Activated naive CD4-positive, alpha-beta T cell treated with anti-CD3 and anti-CD28 coated beads for 36 hours (primary cell): ENCODE measurements at places on chromosomes 3 and 15. TPM values are rescaled to one million over a fixed set of nuclear protein-coding genes. Genes with fewer than 3 reads are reported as not detected.

DNA sequence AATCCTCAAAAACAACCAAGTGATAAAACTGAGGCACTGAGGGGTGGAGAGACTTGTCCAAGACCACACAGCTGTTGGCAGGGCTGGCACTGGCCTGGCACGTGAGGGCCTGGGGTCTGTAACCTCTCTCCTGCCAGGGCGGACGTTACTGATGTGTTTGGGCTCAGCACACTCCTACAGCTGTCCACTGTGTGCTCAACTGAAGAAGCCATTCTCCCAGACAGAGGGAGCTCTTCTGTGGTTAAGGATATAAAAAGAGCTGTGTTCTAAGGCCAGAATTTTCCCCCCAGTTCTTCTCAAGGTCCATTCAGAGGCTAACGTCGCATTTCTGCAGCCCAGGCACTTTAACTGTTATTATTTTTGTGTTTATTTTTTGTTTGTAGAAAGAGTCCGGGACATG is 429.0 kb upstream of the ATP11B start:
- H3K27ac ChIP-seq, result no peak overlapping the region
- DNase-seq, result no peak
- H3K36me3 ChIP-seq, result no peaks in the 10 kb centered on the region
- no peaks in the 10 kb centered on the region for H3K27me3 ChIP-seq
- no peaks in the 10 kb centered on the region for H3K4me1 ChIP-seq
- no peak overlapping the region for H3K4me3 ChIP-seq

Gene CD86
- not detected for total RNA-seq

DNA sequence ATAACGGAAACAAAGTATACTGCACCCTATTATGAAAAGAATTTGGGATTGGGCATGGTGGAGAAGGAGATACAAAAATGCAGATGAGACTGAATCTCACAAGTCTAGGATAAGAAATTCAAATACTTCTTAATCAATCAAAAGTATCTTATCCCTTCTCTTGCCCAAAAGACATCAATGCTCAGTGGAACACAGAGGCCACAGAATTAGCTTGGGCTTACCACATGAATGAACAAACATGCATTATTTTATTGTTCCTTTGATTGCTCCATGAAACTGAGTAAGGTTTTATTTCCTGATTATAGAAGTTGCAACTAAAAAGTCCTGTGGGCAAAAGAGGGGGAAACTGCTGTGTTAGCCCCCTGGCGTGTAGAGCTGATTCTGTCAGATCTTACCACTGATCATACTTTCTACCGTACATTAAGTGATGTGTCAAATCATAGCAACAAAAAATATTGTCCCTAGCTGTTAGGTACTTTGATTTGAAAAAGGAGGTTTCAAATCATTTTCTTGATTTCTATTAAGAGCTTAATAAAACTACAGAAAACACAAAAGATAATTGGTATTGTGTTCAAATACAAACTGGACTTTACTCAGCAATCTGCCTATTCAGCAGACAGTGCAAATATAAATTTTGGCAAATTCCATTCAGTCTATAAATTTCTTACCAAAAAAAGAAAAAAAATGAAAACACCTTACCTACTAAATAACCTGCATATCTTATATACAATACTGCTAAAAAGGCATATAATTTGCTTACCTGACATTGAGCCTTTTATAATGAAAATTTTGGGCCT is 7.9 kb upstream of the GASK1A start:
- H3K4me1 ChIP-seq, result no peaks in the 10 kb centered on the region
- no peaks in the 10 kb centered on the region for H3K27me3 ChIP-seq
- H3K4me3 ChIP-seq, result no peak overlapping the region
- H3K36me3 ChIP-seq, result peaks cover 5% of the 10 kb centered on the region
- no peak for DNase-seq

GRCh38 chr3:48696601-48697000 is 10.9 kb upstream of the NCKIPSD start:
- H3K36me3 ChIP-seq, result peaks cover 16% of the 10 kb centered on the region
- peaks cover 20% of the 10 kb centered on the region for H3K4me1 ChIP-seq
- H3K4me3 ChIP-seq, result no peak overlapping the region

Gene ALDH1A2
- not detected for total RNA-seq

Gene ABHD6
- 1.1 TPM for total RNA-seq

Gene FANCD2OS
- total RNA-seq, result not detected

GRCh38 chr3:141547791-141548190 is 61.0 kb downstream of the RASA2 start:
- H3K36me3 ChIP-seq, result peaks cover 67% of the 10 kb centered on the region
- H3K27me3 ChIP-seq, result no peaks in the 10 kb centered on the region
- no peak overlapping the region for H3K27ac ChIP-seq
- H3K4me3 ChIP-seq, result no peak overlapping the region
- no peak for DNase-seq
- H3K4me1 ChIP-seq, result peaks cover 72% of the 10 kb centered on the region

Gene SERPINI1
- total RNA-seq, result 0.76 TPM

- peaks cover 5% of the 10 kb centered on the region for H3K36me3 ChIP-seq
- peaks cover 50% of the 10 kb centered on the region for H3K4me1 ChIP-seq
- no peaks in the 10 kb centered on the region for H3K27me3 ChIP-seq
- no peak for DNase-seq
Measured at GRCh38 chr3:39385456-39386090, 2.4 kb downstream of the SLC25A38 start.

DNA sequence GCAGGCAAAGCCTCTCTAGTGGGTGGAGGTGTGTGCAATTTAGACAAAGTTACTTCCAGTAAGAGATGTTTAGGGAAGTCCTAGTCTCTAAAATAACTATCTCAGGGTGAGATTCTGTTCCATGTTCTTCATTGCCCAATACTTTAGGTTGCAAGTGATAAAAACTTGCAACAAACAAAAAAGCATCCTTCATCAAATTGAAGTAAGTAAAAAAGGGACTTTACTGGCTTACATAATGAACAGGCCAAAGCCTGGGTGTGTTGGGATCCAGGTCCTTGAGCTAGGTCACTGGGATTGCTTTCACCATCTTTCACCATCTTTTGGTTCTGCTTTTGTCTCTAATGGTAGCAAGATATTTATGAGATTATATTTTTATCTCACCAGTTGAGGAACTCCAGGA is 38.3 kb downstream of the CX3CR1 start:
- H3K27ac ChIP-seq, result no peak overlapping the region
- H3K4me1 ChIP-seq, result no peaks in the 10 kb centered on the region
- peaks cover 3% of the 10 kb centered on the region for H3K27me3 ChIP-seq

Gene ADCY5
- 0.10 TPM for total RNA-seq

GRCh38 chr3:197289726-197290125 is 8.7 kb downstream of the DLG1 start:
- no peaks in the 10 kb centered on the region for H3K27me3 ChIP-seq
- peaks cover 37% of the 10 kb centered on the region for H3K36me3 ChIP-seq
- no peak for DNase-seq
- H3K27ac ChIP-seq, result no peak overlapping the region
- no peak overlapping the region for H3K4me3 ChIP-seq
